ENCODE measurements at places on chromosomes 1 and 21.
A peak's percentile ranks its signal among the peaks of the same experiment; 100 is the strongest.

DNA sequence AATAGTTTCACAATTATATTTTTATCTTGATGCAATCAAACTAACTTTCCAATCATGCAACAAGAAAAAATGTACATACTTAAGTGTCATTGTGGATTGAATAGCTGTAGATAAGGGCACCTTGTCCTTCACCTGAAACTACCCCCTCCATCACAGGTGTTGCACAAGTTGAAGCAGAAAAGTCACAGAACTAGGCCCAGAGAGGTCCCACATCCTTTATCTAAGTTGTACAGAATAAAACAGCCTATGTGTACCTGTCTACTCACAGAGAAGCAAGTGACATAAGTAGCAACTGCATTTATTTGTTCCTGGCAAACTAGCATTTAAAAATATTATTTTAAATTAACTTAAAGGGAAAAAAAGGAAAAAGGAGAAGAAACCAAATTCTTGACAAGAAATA, 256.8 kb downstream of the FAF1 start:
- DNase-seq = no peak

- DNase-seq = no peak
Measured at GRCh38 chr1:205665201-205666045, 14.9 kb downstream of the SLC45A3 start.

DNA sequence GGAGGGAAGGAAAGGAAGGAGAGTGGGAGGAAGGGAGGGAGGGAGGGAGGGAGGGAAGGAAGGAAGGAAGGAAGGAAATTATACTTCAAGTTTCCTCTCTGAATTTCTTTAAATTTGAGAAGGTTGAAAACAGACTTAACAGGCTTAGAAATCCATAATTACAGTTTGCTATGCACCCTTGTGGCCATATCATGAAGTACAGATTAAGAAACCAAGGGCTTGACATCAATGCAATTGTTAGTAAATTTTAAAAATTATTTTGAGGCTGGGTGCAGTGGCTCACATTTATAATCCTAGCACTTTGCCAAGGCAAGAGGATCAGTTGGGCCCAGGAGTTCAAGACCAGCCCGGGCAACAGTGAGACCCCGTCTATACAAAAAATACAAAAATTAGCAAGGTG, 14.4 kb downstream of the ANP32E start:
- no peak for DNase-seq

GRCh38 chr1:17465228-17465627, 25.8 kb upstream of the RCC2 start:
- DNase-seq = no peak

DNA sequence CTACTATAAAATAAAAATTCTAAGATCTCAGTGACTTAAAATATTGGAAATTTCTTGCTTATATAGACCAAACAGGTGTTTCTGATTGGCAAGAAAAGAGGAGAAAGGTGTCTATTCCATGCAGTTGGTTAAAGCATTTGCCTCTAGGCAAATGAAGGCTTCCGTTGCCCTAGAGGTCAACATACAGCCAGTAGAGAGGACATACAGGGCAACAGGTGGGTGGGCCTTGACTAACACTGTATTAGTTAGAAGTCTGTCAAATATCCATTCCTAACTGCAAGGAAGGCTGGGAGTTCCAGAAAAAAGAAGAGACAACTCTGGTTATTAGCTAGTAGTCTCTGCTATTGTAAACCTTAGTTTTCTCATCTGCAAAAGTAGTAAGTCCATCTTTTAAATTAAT, 43.0 kb downstream of the TNFSF4 start:
- DNase-seq = no peak

DNA sequence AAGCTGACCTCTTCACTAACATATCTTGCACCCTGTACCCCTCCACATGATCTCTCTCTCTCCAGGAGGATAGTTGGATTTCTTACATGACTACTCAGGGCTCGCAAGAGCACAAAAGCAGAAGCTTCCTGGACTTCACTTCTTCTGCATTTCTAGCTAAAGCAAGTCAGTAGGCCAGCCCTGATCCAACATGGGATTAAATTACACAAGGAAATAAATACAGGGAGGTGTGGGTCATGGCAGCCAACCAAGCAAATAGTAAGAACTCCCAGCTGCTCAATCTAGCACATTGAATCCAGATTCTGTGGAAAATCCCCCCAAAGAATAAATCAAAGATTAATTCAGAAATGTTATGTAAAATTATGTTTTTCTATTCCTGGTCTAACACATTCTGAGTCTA, 33.3 kb downstream of the KLHDC7A start:
- DNase-seq = no peak

GRCh38 chr1:101929343-101929742, 67.4 kb downstream of the OLFM3 start:
- no peak for DNase-seq

DNA sequence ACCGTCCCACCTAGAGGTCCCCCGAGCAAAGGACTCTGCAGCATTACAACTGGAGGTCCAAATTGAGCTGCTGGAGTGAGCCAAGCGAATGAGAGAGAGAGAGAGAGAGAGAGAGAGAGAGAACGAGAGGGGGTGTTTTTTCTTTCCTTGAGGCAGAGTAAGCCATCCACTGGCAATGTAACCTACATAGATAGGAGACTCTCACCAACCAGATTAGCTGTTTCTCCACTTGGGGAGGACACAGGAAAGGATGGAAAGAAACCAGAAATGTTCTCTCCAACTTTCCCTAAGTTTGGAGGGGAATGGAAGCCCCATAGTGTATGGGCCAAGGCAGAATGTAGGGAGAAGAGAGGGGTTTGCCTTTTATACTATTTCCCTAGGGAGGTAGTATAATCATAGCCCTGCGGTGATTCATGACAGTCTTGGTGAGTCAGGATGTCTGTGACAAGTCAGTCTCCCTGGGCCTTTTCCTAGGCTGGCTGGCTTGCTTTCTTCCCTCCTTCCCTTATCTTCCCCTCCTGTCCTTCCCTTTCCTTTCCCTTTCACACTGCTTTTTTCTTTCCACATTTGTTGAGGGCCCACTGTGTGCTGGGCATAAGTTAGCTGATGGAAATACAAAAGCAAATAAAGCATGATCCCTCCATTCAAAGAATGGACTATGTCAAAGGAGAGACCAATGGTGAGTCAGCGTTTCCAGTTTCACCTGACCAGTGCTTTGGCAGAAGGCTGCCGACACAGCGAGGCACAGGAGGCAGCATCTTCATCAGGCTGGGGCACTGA, 7.1 kb downstream of the FNDC7 start:
- DNase-seq = no peak

DNA sequence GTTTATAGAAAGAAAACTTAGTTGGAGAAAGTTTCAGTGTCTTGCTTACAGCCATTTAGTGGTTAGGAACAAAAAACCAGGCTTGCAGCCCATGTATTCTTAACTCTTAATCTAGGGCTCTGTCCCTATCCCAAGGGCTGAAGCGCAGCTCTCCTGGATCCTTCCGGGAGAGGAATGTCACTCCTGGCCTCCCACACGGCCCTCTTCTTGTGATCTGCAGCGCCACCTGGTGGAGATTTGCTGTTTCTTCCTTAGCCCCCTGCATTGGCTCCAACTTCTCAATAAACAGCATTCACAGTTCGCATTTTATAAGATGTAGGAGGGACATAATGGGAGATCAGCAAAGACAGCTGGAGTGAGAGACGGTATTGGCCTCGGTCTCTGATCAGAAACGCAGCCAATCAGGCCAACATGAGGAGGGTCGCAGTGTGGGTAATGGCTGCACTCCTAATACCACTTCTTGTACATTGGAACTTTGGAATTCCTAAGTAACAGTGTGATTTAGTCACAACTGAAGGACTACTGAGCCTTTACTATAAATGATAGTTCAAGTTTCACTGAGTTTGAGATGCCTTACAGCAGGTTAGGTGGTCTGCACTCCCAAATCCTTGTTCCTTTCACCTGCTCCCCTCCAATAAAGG, 283.4 kb downstream of the ASTN1 start:
- DNase-seq = peak; percentile 27

- peak; percentile 67 for DNase-seq
Measured at GRCh38 chr1:243712941-243713340, 137.1 kb downstream of the AKT3 start.

GRCh38 chr1:60911966-60912697, 170.2 kb upstream of the NFIA start:
- DNase-seq = no peak

- no peak for DNase-seq
Measured at GRCh38 chr1:172874950-172875349, 175.8 kb downstream of the TNFSF18 start.

GRCh38 chr1:39727221-39727931, 11.3 kb upstream of the PPIE start:
- no peak for DNase-seq

- DNase-seq = no peak
Measured at GRCh38 chr1:248622570-248623001, 12.3 kb downstream of the OR2T11 start.

GRCh38 chr1:182134257-182134656, 72.7 kb upstream of the ZNF648 start:
- no peak for DNase-seq

GRCh38 chr1:154190550-154190949, 1.4 kb downstream of the TPM3 start:
- DNase-seq = no peak

- no peak for DNase-seq
Measured at GRCh38 chr1:241308471-241308870, 48.5 kb downstream of the RGS7 start.

GRCh38 chr1:227242811-227243682, 75.2 kb downstream of the CDC42BPA start:
- DNase-seq = no peak

DNA sequence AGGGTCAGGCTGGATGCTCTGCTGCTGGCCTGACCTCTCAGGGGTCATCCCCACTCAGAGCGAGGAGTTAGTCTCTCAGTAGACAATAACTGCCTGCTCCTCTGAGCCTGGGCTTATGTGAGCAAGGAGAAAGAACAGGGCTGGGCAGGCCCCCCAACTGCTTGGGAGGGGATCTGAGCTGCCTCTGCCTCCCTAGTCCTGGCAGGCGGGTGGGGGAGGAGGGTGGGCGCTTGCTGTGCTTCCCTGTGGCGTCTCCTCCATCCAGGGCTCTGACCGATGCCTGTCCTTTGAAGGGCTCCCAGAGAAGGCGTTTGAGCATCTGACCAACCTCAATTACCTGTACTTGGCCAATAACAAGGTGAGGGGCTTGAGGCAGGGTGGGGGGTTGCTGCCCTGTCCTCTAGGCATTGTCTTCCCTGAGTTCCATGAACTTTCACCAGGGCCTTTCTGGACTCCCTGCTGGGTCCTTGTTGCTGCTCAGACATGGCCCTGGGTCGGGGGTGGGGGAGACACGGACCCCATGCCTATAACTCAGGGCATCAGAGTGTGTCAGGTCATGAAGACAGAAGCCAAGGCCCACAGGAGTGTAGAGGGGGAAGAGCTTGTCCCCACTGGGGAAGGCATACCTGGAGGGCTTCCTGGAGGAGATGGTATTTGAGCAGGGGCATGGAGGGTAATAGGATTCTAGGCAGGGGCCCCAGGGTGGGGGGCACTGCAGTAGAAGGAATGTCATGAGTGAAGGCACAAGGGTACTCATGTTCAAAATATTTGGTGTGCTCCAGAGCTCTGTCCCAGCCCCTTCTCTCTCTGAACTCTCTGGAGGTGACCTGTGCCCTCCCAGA, 12.5 kb downstream of the PODN start:
- DNase-seq = no peak

DNA sequence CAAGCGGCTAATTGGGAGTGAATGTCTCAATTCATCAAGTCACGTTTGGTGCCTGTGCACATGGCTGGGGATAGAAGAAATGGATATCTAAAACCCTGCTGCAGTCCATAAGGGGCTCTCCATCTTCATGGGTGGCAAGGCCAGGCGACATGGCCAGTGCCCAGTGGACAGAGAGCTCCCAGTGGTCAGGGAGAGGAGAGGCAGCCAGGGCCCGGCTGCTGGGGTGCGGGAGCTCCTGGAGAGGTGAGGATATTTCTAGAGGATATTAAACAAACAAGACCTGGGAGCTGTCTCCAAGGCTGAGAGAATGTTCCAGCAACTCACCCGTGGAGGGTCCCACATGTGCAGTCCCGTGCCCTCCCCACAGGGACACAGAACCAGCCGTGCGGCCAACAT, 368.8 kb upstream of the C1orf174 start:
- DNase-seq = no peak

GRCh38 chr1:244796719-244797406, 38.6 kb upstream of the COX20 start:
- DNase-seq = peak; percentile 45

DNA sequence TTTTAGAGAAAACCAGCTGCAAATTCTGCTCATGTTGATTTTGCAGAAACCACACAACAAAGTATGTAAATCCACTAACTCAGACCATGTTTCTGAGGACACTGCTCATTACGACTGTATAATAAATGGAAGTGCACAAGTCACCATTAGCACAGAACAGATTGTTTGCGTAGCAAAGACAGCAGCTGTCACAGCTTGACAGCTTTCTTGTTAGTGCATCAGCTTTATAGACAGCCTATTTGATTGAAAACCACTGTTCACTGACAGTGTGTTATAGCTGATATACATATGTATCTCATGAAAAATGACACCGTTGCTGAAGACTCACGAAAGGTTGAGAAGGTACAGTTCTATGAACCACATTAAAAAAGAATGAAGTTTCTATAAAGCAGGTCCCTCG, 560.2 kb upstream of the ZRANB2 start:
- no peak for DNase-seq

- no peak for DNase-seq
Measured at GRCh38 chr21:28770867-28771661, 221.6 kb downstream of the LTN1 start.

GRCh38 chr1:45802343-45803298, 791 bp upstream of the MAST2 start:
- no peak for DNase-seq

- DNase-seq = no peak
Measured at GRCh38 chr1:226397011-226397926, 10.6 kb downstream of the PARP1 start.

DNA sequence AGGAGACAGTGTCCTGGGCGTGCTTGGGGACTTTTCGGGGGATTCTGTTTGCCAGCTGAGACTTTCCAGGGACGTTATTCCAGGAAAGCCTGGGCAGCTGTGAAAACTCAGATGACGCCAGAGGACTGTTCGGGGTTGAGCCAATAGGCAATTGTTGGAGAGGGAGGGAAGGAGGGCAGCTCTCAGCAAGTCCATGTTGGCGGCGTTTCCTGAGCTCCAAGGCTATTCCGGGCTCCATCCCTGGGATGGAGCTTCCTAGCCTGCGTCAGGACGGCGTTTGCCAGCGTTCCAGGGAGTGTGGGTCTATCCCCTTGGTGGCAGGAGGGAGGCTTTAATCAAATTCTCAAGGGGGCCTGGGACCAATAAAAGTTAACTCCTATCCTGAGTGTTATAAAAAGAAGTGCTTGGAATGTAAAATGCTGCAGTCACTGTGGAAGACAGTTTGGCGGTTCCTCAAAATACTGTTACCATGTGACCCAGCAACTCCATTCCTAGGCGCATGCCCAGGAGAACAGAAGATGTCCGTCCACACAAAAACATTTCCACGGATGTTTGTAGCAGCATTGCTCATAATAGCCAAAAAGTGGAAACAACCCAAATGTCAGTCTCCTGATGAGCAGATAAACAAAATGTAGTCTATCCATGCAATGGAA, 15.2 kb downstream of the SLC27A3 start:
- DNase-seq = no peak

GRCh38 chr21:28256420-28256831, 736.3 kb downstream of the LTN1 start:
- no peak for DNase-seq

Data from NCI-H1930 (cell line).